ENCODE measurements at places on chromosomes 6 and 20.

DNA sequence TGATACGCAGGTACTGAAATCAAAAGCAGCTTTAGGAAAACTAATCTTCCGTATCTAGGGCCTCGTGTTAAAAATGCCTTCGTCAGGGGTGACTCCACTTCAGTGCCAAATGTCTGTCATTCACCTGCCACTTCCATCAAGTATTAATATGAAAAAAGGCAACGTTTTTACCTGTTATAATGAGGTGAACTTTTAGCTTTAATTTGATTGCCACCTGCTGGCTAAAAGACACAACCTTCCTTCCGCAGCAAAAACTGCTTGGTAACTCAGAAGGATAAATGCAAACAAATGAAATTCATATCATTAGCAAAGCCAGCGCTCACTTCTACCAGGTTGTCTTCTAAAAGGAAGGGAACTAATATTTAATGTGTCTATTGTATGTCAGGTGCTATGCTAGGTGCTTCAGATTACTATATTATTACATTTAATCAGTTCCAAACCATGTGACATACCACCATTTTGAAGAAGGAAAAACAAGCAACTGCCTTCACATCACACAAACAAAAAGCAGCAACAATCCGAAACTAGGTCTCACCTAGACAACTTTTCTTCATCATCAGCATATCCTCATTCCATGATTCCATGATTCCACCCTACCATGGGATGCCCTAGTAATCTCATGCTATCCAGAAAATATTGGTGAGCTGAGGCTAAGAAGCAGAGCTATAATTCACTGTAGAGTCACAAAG is 20.6 kb upstream of the ARHGAP18 start:
- peak; percentile 37 for DNase-seq

- DNase-seq, result no peak
Observed at GRCh38 chr6:128256095-128256494, 264.3 kb downstream of the PTPRK start.

GRCh38 chr20:61730631-61731362 is 334.9 kb downstream of the TAF4 start:
- no peak for DNase-seq

DNA sequence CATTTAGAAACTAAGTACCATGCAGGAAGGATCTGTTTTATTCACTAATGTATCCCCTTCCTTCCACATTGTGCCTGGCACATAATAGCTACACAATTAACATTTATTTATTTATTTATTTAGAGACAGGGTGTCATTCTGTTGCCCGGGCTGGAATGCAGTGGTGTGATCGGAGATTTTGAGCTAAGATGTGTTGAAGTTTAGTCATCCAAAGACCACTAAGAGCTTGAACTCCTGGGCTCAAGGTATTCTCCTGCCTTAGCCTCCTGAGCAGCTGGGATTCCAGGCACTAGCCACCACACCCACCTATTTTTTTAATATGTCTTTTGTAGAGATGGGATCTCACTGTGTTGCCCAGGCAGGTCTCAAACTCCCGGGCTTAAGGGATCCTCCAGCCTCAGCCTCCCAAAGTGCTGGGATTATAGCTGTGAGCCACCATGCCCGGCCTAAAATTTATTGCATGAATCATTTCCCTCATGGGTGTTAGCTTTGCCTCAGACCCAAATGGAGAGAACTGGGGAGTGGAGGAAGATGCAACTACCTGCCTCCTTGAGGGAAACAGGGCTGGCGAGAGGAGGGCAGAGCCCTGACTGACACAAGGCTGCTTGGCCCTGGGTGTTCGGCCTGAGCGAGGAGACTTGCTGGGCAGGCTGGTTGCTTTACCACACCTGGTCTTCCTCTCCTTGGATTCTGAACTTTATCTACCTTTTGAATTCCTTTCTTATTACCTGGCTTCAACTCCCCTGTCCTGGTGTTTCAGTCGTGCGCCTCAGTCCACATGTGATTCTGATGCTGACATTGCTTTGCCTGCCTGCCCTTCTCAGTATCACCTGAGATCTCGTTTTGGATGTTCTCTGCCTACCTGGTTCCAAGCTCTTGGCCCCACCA is 1.7 kb upstream of the DYNLT1 start:
- DNase-seq, result no peak

DNA sequence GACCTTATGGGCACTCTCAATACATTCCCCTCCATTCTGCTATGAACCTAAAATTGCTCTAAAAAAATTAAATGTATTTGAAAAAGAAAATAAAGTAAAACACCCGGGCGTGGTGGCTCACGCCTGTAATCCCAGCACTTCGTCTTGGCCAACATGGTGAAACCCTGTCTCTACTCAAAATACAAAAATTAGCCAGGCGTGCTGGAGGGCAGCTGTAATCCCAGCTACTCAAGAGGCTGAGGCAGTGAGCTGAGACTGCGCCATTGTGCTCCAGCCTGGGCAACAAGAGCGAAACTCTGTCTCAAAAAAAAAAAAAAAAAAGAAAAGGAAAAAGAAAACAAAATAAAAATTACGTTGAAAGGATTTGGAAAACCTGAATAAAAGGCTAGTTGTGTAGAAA is 60.5 kb downstream of the CD164 start:
- no peak for DNase-seq

- no peak for DNase-seq
Observed at GRCh38 chr6:20399518-20399917, 2.2 kb upstream of the E2F3 start.

DNA sequence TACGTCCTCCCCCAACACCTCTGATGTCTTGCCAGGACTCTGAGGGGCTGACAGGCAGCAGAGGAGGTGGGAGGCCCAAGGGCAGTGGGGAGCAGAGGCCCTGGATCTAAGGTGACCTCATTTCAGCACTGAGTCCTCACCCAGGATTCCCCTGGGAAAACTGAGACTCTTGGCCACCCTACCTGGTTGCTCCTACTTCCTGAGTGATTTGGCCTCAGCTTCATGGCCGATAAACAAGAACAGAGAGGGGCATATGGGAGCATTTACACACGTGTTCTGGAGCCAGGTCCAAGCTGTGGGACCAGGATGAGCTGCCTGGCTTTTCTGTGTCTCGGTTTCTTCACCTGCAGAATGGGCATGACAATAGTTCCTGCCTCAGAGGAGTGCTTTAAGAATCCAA is 133.8 kb downstream of the ANKRD60 start:
- DNase-seq, result no peak

DNA sequence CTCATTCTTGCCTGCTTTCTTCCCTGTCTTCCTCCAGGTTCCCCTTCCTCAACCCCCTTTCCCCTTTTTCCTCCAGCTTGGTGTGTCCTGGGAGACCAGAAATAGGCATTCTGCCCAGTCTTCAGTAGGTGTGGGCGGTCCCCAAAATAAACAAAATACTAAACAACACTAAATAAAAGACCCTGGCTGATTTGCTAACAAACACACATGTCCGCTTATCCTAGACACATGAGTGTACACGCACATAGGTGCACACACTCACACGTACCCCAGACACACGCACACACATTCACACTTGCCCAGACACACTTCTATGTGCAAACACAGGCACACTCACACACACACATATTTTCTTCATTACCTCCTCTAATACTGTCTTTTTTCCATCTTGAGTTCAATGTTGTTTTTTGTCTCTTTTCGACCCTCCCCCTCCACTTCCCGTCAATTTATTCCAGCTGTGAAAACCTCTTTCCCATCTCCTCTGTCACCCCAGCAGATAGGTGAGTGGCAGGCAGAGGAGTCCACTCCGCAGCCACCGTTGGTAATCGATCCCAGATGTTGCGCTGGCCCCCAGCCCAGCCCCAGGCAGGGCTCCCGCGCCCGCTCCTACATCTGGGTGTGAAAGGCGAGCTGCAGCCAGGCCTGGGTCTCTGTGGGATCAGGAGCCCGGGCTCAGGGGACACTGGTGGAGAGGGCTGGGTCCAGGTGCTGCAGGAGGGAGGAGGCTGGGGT is 56.9 kb upstream of the FOXP4 start:
- no peak for DNase-seq
